ENCODE measurements at places on chromosomes 12 and 14.
A peak's percentile ranks its signal among the peaks of the same experiment; 100 is the strongest.

DNA sequence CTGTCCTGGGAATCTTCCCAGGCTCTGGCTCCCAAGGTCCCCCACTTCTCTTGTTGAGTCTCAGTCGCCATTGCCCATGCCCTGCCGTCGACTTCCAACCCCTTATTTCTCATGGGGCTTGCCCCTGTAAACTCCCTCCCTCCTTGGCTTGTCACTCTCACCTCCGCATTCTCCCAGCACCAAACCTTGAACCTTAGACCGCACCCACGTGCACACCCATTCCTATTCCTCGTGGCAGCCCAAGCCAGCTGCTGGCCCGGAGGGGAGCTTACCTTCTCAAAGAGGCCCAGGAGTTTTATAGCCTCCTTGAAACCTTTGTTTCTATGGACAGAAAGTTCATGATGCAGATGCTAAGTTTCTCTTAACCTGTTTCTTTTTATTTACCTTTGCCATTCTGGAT, 4.6 kb downstream of the JDP2 start:
- DNase-seq: no peak

- no peak for DNase-seq
Measured at GRCh38 chr12:38930990-38931389, 25.6 kb upstream of the CPNE8 start.

DNA sequence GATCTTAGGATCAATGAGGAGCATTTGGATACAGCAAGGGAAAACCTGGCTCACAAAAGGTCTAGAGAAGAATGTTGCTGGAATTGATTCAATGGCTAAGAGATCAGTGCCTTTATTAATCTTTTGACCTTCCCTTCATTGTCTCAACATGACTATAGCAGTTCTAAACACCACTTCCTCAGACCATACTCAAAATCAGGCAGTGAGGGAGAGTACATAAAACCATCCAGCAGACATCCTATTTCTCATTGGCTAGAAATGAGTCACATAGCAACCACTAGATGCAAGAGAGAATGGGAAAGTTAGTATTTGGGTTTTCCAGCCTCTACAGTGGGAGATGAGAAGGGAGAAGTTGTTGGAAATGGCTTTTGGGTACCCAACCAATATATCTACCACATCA, 151.4 kb upstream of the NUDT4 start:
- no peak for DNase-seq

- DNase-seq: peak; percentile 38
Measured at GRCh38 chr12:52523824-52524223, 3.6 kb upstream of the KRT5 start.

DNA sequence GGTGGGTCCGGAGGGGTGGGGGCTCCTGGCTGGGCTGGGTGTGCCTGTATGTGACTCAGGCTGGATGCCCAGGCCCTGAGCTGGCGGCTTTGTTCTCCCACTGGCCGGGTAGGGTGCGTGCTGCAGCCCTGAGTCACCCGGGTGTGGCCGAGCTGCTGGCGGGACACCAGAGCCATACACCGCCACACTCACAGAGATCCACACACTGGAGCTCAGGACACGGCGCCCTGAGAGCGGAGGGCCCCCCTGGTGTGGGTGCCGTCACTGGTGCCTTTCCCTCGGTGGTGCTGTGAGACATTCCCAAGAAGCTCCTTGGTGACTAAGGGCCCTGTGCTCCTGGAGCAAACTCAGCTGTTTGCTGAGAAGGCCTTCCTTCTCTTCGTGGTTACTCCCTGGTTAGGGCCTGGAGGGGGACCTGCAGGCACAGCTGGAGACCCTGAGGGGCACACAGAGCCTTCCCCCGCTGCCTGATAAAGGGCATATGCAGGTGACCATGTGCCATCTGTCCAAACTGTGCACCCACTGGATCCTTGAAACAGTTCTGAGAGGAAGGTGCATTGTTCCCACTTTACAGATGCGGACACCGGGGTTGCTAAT, 44.3 kb downstream of the KRT80 start:
- DNase-seq: peak; percentile 87

- no peak for DNase-seq
Measured at GRCh38 chr12:114963846-114964245, 279.9 kb upstream of the TBX3 start.

- peak; percentile 91 for DNase-seq
Measured at GRCh38 chr14:68794130-68794850, 1.4 kb upstream of the ZFP36L1 start.

DNA sequence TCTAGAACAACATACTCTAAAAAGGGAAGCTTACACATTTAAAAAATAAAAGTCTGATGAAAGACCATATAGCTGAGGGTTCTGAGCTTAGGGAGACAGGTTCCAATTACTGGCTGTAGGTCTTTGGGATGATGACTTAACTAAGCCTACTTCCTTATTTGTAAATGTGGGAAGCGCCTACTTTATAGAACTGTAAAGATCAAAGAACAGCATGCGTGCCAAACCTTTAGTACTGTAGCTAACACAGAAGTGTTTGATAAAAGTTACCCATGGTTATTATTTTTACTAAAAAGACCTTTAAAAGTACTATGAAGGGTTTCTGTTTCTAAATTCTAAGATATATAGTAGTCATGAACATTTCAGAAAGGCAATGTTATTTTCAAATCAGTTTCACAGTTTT, 35.7 kb downstream of the STK38L start:
- DNase-seq: no peak

GRCh38 chr12:26010293-26010821, 51.9 kb downstream of the RASSF8 start:
- no peak for DNase-seq

- no peak for DNase-seq
Measured at GRCh38 chr12:179131-179884, 34.6 kb downstream of the SLC6A12 start.

DNA sequence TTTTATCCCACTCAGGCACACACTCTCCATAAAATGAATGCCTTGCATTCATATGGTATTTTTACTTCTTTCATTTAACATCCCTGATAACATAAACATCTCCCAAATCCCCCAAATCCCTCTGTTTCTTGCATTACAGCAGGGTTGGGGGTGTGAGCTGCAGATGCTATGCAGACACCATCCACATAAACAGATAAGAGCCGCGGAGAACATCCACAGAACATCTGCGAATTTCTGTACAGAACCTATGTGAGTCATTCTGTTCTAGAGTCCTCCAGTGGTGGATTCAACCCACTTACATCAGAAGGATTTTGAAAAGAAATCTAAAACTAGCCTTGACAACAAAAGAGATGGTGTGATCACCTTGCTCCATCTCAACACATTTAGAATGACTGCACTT, 20.3 kb downstream of the FBLN5 start:
- no peak for DNase-seq

DNA sequence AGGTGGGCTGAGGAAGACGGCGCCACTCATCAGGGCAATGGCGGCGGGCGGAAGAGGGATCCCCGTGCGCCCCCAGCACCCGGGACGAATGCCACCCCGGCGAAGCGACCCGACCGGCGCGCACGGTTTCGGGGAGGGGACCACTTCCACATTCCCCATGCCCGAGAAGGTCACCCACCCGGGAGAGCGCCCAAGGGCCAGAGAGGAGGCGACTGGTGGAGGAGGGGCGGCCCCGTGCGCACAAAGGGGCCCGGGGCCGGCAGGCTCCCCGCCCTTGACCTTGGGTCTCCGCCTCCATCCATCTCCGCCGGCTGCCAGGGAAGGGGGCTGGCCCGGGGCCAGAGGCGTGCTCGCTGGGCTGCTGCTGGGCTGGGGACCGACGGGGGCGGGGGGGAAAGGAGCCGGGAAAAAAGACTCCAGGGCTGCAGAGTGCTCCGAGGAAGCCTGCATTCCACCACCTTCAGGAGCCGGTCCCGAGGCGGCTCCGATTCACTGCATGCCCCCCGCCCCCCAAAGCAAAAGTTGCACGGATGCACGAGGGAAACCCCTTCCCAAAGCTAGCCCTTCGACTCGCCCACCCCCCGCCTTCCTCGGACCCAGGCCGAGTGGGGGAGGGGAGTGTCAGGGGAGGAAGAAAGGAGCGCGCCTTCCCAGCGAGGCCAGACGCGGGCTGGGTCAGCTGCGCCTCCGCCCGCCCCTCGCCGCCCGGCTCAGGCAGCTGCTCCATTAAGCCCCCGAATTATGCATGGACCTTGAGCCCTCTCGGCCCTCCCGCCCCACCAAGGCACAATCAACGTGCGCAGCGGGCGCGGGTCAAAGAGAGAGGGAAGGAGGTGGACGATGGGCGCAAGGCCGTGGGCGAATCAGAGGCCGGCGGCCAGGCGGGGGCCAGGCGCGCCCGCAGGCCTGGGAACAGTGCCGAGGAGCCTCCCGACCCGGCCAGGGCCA, 26.2 kb downstream of the BCL11B start:
- no peak for DNase-seq

GRCh38 chr12:69948851-69949250, 123.8 kb downstream of the MYRFL start:
- DNase-seq: no peak

DNA sequence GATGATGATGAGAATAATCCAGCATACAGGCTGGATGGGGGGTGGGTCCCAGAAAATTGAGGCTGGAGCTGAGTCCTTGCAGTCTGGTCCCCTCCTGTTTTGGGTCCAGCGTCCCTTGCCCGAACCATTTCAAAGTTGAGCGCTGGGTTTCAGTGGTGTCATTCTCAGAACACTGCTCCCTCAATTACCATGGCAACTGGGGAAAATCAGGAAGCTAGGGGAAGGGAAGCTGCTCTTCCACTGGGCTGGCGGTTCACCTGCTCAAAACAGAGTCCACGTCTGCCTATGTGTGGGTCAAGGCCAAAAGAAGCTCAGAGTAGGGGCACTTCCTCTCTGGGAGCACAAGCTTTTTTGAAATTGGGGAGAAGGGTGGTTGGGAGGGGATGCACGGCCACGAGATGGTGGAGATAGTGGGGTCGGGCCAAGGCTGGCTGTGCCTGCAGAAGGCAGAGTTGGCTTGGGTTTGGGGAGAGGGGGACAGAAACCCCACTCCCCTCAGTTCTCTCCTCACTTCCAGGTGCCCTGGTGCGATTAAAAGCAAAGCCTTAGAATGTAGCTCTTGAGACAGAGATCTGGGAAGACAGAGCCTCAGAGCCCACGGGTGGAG, 1.7 kb upstream of the NOS1 start:
- peak; percentile 8 for DNase-seq

DNA sequence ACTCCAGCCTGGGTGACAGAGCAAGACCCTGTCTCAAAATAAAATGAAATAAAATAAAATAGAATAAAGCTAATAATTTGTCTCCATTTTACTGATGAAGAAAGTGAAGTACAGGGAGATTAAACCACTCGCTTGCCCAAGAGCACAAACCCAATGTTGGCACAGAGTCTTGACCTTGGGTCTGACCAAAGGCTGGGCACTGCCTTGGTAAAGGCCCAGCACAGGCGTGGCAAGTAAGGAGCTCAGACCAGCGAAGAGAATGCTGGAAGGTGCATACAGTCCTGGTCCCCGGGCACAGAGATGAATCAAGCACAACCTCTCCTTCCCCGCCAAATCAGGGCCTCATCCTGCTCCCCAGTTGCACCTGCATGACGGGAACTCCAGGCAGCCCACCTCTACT, 26.9 kb downstream of the SCARB1 start:
- no peak for DNase-seq

DNA sequence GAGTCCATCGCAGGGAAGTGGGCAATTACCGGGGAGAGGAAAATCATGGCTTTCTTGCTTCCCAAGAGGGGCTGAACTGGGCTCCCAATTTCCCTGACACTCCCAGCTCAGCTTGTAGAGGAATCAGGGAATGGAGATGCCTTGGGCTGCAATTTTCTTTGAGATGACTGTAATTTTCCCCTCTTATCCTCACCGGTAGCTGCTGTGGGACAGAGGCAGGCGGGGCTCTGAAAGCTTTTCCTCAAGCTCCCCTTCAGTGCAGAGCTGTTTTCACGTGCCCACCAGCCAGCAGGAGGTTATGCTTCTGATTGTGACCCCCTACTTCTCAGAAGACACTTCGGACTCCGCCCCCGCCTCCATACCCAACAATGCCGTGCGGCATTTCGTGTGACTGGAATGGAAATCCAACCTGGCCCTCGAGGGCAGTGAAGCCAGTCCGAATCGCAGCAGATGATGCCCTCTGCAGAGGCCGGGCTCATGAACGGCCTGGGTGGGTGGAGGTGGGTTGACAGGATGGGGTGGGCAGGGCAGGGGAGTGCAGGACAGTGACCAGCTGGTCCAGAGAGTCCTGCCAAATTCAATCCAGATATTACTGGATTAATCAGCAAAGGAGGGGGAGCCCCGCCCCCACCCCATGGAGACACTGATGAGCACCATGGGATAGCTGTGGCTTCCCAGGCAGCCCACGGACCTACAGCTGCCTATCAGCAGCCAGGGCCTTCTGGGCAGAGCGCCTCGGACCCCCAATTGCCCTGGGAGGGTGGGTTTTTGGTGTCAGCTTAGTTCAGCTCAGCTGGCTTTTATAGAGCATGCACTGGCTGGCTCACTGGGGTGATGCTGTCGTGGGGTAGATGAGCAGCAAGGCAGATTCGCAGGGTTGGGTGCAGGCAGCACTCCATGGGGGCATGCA, 37.6 kb downstream of the RTL1 start:
- peak; percentile 59 for DNase-seq

DNA sequence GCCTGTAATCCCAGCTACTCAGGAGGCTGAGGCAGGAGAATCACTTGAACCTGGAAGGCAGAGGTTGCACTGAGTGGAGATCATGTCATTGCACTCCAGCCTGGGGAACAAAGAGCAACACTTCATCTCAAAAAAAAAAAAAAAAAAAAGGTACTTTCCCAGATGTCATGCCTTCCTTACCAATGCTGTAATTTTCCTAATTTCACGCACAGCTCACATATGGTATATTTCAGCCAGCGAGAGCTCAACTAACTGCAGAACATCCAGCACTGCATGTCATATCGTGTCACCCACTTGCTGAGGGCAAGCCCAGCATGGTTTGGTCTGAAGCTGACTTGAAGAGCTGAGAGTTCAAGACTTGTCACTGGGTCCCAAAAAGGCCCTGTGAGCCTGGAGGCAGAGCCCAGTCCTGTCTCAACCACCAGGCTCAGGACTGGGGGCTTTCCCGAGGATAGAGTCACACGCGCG, 29.0 kb downstream of the NFKBIA start:
- no peak for DNase-seq

Data from sciatic nerve (tissue), 2 donors.